ENCODE measurements at places on chromosomes 7 and 10.

DNA sequence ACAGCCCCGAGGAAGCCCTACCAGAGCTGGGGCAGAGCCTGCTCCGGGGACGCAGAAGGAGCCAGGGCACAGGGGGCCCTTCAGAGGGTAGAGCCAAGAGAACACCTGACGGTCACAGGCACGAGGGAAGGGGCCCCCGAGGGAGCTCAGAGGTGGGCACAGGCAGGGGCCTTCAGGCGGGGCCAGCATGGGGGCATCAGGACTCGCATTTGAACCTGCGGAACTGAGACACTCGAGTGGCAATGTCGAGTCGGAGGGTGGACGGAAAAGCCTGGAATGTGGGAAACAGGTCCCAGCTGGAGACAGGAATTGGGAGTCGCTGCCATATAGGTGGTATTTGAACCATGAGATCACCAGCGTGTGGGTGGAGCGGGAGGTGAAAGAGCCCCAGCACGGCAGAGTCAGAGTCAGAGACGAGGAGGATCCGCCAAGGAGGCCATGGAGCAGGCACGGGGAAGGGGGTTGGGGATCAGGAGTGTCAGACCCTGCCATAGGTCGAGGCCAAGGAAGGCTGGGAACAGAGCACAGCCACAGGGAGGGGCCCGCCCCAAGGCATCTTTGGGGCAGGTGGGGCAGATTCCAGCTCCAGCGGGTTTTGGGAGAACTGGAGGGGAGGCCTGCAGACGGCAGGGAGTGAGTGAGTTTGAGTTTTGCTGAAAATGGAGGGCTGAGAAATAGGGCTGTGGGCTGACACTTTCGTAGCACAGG lies 13.8 kb downstream of the STK32C start:
- no peak for DNase-seq

GRCh38 chr10:85026878-85027467 lies 698.6 kb downstream of the CCSER2 start:
- no peak for DNase-seq

DNA sequence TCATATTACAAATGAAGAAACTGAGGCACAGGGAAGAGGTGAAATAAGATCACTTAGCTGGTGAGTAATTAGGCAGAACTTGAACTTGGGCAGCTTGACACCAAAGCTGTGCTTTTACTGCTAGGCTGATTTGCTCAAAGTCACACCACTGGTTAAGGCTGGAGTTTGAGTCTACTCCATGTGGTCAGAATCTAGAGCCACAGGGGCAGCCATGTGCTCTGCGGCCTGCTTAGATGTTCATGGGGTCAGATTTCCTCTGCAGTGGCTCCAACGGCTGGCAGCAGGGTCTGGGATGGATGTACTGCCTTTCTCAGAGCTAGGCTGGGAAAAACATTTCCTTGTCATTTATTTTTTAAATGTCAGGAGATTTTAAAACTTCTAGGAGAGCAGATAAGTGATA lies 417.5 kb downstream of the KCNMA1 start:
- DNase-seq, result no peak

DNA sequence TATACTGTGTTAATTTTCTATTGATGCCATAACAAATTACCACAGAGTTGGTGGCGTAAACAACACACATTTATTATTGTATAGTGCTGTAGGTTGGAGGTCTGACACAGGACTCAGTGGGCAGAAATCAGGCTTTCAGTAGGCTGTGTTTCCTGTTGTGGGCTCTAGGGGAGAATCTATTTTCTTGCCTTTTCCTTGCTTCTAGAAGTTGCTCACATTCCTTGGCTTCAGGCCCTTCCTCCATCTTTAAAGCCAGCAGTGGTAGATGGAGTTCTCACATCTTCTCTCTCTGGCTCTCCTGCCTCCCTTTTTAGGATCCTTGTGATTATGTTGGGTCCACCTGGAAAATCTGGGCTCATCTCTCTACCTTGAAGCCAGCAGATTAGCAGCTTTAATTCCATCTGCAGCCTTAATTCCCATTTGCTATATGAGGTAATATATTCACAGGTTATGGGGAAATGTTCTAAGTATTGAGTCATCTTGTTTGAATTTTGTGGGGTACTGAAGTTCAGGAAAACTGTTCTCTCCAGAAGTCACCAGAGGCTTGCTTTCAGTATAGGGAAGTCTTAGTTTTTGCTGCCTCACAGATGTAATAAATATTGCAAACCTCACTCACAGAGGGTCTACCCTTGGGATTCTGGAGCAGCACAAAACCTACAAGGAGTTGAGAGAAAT lies 38.9 kb downstream of the CCNY start:
- DNase-seq, result no peak

DNA sequence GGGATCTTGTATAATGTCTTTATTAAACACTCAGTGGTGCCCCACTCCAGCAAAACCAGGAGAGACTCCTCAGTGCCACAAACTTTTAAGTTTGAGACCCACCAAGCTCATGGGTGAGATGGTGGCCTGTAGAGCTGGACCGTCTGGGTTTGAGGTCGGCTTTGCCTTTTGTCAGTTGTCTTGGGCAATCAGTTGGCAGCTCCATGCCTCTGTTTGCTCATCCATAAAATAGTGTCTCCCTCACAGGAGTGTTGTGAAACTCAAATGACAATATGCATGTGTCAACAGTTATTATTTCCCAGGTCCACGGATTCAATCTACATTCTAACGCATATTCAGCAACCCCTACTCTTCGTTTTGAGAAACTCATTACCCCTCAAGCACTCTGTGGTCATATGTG lies 367.8 kb upstream of the C7orf33 start:
- DNase-seq, result no peak

DNA sequence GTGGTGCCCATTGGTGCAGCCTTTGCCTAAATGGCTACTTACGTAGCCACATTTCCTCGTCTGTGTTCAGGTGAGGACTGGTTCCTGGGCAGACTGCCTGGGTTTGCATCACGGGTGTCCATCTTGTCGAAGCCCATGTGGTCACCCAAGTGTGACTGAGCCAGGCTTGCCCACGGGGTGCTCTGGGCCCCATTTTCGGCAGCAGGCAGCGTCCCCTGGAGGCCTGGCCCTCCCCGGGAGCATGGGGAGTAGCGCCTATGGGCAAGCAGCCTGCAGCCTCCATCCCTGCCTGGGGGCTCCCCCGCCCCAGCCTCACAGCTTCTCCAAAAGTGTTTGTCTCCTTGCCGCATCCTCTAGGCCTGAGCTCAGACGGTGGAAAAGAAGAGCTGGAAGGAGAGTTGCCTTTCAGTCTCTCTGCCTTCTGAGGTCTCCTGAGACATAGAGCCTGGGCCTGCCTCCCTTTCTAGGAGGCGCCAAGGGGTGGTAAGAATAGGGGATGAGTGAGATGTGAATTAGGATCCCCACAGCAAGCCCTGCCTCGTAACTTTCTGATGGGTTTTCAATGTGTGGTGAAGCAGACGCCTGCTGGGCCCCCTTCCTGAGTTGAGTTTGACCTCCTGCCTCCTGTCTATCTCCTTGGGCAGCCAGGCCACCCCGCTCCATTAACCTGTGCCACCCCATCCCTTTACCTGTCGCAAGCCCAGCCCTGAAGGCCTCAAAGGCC lies 42.7 kb downstream of the HTRA1 start:
- no peak for DNase-seq

DNA sequence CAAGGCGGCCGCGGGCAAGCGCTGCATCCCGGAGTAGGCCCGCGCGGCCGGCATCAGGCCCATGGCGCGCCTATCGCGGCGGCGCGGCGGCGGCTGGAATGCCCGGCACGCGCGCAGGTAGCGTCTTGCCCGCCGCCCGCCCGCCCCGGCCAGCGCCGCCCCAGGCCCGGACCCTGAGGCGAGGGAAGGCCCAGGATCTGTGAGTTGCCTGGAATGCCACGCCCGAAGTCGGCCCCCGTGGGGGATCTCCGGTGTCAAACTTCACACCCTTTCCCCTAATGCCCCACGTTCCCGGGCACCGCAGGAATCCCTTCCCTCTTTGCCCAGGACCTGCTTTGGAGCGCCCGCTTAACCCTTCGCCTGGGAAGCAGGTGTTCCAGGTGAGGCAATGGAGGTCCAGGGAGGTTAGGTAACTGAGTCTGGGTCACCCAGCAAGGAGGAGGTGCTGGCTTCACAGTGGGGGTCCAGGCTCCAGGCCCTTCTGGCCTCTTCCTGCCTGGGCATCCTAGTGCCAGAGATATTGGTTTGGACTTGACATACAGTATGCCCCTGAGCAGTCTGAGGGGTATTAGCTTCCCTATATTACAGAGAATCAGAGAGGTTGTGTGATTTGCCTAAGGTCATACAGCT lies 138.1 kb downstream of the ARHGAP22 start:
- no peak for DNase-seq

- no peak for DNase-seq
These were observed 65.0 kb downstream of the SVIL start for GRCh38 chr10:29569795-29570194.

DNA sequence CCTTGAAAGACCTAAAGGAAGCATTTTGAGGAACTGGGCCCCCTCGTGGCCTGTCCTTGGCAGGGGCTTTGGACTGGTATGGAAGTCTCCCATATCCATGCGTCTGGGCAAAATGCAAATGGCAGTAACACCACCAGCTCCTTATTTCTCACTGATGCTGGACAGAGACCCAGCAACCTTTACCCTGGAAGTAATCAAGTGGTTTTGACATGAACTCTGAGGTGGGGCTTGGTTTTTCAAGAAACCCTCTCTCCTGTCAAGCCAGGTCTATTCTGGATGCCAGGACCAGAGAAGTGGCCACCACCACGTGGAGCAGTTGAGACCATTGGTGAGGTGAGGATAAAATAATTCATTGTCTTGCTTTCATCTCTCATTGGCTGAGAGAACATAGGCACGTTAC lies 84.4 kb downstream of the OTUD1 start:
- no peak for DNase-seq

DNA sequence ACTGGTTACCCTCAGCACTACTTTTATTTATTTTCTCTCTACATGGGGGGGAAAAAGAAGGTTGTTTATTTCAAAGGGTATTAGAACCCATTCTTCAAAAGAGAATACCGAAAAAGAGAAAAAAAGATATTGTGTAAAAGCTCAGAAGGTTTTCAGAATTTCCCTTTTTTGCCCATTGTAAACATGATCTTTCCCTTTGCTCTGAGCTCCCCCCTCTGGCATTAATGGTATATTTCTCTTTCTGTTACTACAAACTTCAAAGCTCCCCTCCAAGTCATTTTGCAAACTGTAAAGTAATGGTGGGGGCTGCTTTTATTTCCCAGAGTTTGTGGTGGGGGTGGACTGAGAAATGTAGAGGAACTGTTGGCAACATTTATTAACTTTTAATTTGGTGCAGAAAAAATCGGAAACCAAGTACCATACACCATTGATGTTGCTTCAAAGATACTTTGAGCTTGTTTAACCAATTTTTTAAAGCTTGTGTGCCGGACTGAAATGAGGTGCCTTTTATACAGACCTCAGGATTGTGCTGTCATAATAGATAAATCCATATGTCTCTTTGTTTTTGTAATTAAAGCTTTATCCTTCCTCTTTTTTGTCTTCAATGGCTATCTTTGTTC lies 181.5 kb downstream of the EXOC4 start:
- peak; percentile 4 for DNase-seq

DNA sequence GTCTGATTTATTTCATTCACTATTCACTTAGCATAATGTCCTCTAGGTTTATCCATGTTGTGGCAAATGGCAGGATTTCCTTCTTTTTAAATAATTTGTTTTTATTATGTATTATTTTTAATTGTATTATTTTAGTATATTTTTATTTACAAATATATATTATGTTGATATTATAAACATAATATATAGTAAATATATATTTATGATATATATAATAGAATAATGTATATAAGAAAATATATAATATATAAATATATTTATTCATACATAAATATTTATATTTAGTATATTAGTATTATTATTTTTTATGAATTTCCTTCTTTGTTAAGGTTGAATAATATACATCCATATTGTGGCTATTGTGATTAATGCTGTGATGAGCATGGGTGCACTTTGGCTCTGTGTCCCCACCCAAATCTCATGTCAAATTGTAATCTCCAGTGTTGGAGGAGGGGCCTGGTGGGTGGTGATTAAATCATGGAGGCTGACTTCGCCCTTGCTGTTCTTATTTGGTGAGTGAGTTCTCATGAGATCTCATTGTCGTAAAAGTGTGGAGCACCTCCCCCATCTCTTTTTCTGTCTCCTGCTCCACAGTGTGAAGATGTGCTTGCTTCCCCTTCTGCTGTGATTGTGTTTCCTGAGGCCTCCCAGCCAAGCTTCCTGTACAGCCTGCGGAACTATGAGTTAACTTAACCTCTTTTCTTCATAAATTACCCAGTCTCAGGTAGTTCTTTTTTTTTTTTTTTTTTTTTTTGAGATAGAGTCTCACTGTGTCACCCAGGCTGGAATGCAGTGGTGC lies 52.3 kb upstream of the CYP2C18 start:
- DNase-seq, result no peak

DNA sequence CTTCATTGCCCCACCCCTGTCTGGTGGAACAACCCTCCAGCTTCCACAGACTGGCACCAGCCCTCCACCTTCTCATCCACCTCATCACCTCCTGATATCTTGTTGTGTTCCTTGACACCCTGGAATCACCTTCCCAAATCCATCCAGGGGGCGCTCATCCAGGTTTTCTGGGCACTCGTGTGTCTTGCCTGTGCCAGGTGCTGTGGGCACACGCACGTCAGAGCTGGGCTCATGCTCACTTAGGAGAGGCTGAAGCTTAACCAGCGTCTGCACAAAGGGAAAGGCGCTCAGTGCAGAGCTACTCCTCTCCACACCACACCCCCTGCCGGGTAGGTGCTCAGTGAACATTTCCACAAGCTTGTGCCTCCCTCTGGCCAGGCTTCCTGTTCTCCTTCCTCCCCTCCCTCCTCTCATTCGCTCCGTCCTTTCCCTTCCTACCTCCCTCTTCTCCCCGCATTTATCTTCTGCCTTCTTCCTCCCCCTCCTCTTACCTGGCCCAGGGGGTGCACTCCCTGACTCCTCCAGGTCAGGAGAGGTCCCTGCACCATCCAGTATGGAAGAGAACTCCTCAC lies 4.8 kb downstream of the ADCYAP1R1 start:
- DNase-seq, result no peak

DNA sequence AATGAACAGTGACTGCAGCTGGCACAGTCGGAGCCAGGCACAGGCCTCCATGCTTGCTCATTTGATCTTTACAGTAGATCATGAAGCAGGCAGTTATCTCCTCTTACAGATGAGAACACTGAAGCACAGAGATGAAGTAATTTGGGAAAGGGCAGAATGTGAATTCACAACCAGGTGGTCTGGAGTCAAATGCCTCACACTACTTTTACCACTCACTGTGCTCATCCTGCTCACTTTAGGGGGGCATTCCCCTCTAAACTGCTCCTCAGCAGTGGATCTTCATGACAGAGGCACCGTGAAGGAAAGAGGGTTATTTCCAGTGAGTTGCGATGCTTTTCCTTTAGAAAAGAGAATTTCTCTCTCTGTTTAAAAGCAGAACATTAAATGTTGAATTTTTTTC lies 15.1 kb downstream of the SNX10 start:
- DNase-seq, result no peak

DNA sequence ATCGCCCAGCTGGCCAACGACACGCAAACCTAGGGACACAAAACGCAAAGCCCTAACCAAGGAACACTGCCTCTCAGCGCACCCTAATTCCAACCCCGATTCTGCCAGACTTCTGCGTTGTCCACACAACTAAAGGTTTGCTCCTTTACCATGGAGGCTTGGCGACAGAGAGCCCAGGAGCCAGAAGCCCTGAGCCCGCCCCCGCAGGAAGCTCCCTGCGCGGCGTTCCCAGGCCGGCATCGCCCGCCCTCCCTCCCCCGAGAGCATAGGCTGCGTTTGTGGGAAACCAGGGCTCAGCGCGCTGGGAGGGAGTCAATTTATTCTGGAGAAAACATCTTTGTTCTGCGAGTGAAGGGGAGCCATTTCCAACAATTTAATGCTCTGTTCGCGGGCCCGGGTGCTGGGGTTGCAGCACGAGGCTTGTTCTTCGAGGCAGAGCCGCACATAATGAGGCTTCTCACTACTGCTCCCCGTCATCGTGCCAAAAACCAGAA lies 103.9 kb downstream of the GRID1 start:
- DNase-seq, result no peak

- no peak for DNase-seq
These were observed 24.5 kb upstream of the ACSM6 start for GRCh38 chr10:95169522-95169921.
